ENCODE measurements at places on chromosomes 2 and 18. TPM values are rescaled to one million over a fixed set of nuclear protein-coding genes. Genes with fewer than 3 reads are reported as not detected.
A peak's percentile ranks its signal among the peaks of the same experiment; 100 is the strongest.

- DNase-seq = no peak
Observed at GRCh38 chr2:212299333-212299732, 239.3 kb downstream of the ERBB4 start.

GRCh38 chr2:229673676-229674075, 40.7 kb downstream of the DNER start:
- no peak for DNase-seq

GRCh38 chr2:154706660-154707059, 8.2 kb downstream of the KCNJ3 start:
- DNase-seq = peak; percentile 51

- DNase-seq = peak; percentile 80
Observed at GRCh38 chr18:37299471-37300304, 265.9 kb downstream of the CELF4 start.

DNA sequence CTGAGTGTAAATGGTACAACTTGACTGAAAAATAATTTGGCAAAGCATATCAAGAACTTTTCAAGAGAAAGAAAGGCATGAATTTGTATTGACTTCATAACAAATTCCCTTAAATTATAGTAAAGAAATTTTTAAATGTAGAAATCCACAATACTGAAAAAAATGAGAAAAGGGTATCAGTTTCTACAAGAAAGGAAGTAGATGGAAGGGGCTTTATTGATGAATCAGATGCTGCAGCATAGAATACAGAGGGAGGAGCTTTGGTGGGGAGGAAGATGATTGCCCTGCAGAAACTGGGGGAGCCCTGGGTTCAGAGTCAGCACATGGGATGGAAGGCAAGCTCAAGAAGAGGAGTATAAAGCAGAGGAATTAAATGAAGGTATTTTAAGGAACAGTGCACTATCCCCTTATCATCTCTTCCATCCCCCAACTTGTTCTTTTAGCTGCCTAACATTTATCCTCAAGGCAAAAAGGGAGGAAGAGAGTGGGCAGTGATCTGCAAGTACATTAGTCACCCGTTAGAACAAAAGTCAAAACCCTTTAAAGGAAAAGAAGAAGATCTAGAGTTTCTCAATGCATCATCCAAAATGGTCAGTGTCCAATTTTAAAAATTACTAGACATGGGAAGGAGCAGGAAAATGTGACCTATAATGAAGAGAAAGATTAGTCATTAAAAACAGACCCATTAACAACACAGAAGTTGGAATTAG, 77.7 kb downstream of the KCTD18 start:
- no peak for DNase-seq

DNA sequence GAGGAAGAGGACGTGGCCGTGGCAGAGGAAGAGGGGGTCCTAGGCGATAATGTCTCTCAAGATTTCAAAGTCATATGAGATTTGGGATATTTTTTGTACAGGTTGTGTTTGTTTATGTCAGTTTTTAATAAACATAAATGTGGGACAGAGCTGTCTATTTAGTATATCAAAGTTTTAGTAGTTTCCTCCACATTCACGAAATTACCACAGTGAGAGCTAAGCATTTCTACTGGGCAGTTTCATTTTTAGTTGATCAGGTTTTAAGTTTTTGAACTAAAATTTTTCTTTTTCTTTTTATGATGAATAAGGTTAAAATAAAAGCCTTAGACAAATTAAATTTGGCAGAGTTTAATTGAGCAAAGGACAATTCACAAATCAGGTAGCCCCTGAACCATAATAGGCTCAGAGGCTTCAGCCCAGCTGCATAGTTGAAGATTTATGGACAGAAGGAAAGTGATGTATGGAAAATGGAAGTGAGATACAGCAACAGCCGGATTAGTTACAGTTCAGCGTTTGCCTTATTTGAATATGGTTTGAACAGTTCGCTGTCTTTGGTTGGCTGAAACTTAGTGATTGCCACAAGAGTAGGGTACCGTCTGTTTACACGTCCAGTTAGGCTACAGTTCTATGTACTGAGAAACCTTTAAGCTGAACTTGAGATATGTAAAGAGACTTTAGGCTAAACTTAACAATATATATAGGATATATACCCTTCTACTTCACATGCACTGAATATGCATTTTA, 17.1 kb downstream of the SNRPD1 start:
- DNase-seq = no peak

GRCh38 chr2:201261471-201261870, 1.1 kb downstream of the CASP8 start:
- peak; percentile 65 for DNase-seq

Gene SLC8A1
- 51.2 TPM for total RNA-seq

Gene IL36RN
- not detected for total RNA-seq

Gene CAD
- 42.9 TPM for total RNA-seq

Gene EIF4E2
- total RNA-seq = 33.0 TPM
